ENCODE measurements at places on chromosomes 5 and 9.

GRCh38 chr9:17637229-17637628 lies 58.4 kb downstream of the SH3GL2 start:
- DNase-seq = no peak

DNA sequence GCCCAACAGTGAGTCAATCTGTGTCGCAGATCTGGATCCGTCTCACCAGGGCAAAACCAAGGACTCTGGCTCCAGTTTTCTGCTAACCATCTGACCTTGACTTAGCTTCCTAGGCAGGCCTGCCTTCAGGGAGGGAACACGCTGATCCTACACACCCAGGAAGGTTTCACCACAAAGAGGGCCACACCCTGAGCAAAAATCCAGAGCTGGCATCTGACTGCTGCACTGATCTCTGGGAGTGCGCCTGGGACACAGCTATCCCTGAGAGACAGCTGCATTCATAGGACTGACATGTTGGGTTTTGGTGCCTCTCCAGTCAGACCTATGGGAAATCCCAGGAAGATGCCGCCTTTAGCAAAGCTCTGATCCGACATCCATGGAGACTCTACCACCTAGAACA lies 47.5 kb downstream of the CDK5RAP2 start:
- no peak for DNase-seq

DNA sequence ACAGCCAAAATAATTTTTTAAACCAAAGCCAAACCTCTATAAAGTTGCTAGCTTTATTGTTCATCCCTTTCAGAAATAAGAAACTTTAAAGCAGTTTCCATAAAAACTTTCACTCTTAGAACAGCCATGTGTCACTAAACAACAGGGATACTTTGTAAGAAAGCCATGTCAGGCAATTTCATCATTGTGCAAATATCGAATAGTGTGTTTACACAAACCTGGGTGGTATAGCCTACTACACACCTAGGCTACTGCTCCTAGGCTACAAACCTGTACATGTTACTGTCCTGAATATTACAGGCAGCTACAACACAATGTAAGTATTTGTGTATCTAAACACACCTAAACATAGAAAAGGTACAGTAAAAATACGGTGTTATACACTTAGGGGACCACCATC lies 59.9 kb downstream of the TLE1 start:
- DNase-seq = no peak

GRCh38 chr5:38013107-38013506 lies 173.3 kb upstream of the GDNF start:
- DNase-seq = no peak

All from stimulated activated CD4-positive, alpha-beta T cell treated with anti-CD3 and anti-CD28 coated beads, TNF-alpha, amount 100 ng/mL, for 1 hour (primary cell).